Hepatocyte (in vitro differentiated cells): ENCODE measurements at places on chromosomes 7 and 10.
A peak's percentile ranks its signal among the peaks of the same experiment; 100 is the strongest.

DNA sequence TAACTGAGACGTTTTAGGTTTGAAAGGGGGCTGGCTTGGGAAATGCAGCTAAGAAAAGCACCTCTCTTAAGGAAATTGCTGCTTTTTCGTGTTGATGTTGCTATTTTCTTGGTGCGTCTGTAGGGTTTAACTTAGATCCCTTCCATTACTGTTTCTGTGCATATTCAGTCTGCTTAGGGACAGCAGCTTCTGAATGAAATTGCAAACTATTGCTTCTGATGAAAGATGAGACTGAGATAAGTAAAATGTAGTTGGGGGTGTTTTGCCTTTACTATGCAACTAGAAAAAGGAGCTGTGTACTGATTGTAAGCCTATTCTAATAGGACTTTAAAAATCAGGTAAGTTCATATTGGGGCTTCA, 772 bp downstream of the HDAC9 start:
- DNase-seq = no peak

GRCh38 chr10:113096128-113096996, 146.3 kb downstream of the TCF7L2 start:
- DNase-seq = peak; percentile 14

DNA sequence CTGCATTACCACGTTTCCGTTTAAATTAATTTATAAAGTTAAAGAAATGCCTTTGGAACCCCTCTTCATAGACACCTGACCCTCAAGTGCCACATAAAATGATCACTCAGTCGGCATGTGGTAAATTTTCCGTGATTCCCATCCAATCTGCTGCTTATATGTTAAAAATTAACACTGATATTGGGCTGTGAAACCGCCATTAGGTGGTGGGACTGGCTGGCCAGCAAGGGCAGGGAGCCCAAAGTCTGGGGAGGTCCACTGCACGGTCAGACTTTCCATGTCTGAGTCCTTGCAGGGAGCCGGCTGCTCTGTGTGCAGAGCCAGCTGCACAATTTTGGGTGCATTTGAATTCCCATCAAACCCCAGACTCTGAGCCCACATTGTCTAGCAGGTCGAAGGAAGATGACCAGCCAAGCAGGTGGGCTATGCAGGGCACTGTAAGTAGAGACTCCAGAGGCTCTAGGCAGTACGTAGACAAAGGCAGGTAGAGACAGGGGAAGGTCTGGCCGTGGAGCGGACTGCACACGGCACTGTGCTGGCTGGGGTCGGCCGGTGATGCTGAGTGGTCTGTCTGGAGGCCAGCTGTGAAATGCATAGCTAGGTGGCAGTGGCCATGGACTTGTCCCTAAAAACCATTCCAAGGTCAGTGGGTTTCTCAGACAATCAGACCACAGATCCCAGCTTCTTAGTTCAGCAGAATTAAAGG, 122.9 kb downstream of the SH3PXD2A start:
- DNase-seq = no peak

- no peak for DNase-seq
Measured at GRCh38 chr10:12972146-12972545, 29.4 kb downstream of the CCDC3 start.

- no peak for DNase-seq
Measured at GRCh38 chr7:81736091-81736490, 33.8 kb downstream of the HGF start.

- peak; percentile 48 for DNase-seq
Measured at GRCh38 chr10:5890452-5890915, 441 bp downstream of the FBH1 start.

DNA sequence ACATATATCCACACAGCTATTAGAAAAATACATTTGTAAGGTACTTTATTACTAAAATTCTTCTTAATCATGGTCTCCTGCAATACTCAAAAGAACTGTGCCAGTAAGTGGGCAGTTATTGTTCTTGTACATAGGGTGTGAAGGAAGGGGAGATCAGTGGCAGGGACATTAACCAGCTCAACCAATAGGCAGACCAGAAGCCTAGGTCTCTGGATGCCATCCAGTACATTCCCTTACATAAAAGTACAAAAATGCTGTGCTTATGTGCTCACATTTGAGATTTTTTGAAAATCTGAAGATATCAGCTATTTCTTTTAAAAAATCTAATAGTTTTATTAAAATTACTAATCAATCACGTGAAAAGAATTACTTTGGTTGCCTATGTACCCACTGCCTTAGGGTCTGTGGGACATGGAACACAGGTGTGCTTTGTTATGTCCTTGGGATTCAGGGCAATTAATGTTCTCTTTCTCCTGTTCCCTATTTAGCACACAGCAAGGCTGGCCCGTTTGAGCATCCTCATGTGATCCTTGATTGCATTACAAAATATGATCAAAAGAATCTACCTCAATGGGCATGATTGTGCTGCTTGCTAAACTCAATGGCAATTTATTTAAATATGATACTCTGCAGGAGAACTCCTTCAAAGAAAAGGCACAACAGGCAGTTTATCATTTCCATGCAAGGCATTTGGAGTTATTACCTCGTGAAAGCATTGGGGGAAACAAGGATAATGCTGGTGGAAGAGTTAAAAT, 22.7 kb downstream of the TWIST1 start:
- no peak for DNase-seq

DNA sequence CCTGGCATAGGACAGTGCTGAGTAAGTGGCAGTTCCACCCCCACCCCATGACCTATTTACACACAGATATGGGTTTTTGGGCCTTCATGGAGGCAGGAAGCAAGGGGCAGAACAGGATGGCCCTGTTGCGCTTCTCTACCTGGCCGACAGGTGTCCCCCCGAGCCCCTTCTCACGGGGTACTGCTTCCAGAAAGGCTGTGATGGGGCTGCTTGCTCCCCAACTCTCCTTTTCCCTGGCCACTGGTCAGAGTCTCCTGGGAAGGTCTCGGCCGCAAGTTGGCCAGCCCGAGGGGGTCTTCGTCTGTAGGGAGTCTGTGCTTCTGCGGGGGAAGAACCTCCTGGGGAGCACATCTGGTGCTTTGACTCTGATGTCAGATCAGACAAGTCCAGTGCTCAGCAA, 139.8 kb upstream of the TNS3 start:
- no peak for DNase-seq
